Colonic mucosa (tissue), 4 donors: ENCODE measurements at places on chromosomes 2 and 18. TPM values are rescaled to one million over a fixed set of nuclear protein-coding genes. Genes with fewer than 3 reads are reported as not detected.

The AOX1 gene
- total RNA-seq = 2.9 TPM

The ITSN2 gene
- total RNA-seq = 38.2 TPM

The TBR1 gene
- not detected for total RNA-seq

The AQP12A gene
- 20.5 TPM for total RNA-seq

The GCA gene
- 22.1 TPM for total RNA-seq

The TLX2 gene
- total RNA-seq = 0.12 TPM

The IL18R1 gene
- total RNA-seq = 1.1 TPM

The BOK gene
- total RNA-seq = 8.3 TPM

The GALNT3 gene
- 117 TPM for total RNA-seq

The TUBA3E gene
- total RNA-seq = not detected

- H3K27me3 ChIP-seq = no peaks in the 10 kb centered on the region
- no peak overlapping the region for H3K27ac ChIP-seq
These were observed 163.3 kb downstream of the LRRC30 start for GRCh38 chr18:7394050-7394659.

- H3K36me3 ChIP-seq = no peaks in the 10 kb centered on the region
- no peak overlapping the region for H3K27ac ChIP-seq
- DNase-seq = no peak
- no peak overlapping the region for H3K4me3 ChIP-seq
These were observed 388.3 kb downstream of the NR4A2 start for GRCh38 chr2:155944218-155944617.

GRCh38 chr2:15388406-15389325, 172.5 kb downstream of the NBAS start:
- H3K4me3 ChIP-seq = no peak overlapping the region
- H3K27ac ChIP-seq = no peak overlapping the region
- H3K4me1 ChIP-seq = no peaks in the 10 kb centered on the region
- no peaks in the 10 kb centered on the region for H3K27me3 ChIP-seq

- H3K4me3 ChIP-seq = no peak overlapping the region
- no peaks in the 10 kb centered on the region for H3K36me3 ChIP-seq
- DNase-seq = no peak
- H3K27me3 ChIP-seq = no peaks in the 10 kb centered on the region
- H3K4me1 ChIP-seq = peaks cover 5% of the 10 kb centered on the region
These were observed 65.5 kb downstream of the BCL2L11 start for GRCh38 chr2:111186121-111186715.

- no peaks in the 10 kb centered on the region for H3K4me1 ChIP-seq
- H3K4me3 ChIP-seq = no peak overlapping the region
- DNase-seq = no peak
These were observed 112.1 kb downstream of the TCF4 start for GRCh38 chr18:55475916-55476315.

DNA sequence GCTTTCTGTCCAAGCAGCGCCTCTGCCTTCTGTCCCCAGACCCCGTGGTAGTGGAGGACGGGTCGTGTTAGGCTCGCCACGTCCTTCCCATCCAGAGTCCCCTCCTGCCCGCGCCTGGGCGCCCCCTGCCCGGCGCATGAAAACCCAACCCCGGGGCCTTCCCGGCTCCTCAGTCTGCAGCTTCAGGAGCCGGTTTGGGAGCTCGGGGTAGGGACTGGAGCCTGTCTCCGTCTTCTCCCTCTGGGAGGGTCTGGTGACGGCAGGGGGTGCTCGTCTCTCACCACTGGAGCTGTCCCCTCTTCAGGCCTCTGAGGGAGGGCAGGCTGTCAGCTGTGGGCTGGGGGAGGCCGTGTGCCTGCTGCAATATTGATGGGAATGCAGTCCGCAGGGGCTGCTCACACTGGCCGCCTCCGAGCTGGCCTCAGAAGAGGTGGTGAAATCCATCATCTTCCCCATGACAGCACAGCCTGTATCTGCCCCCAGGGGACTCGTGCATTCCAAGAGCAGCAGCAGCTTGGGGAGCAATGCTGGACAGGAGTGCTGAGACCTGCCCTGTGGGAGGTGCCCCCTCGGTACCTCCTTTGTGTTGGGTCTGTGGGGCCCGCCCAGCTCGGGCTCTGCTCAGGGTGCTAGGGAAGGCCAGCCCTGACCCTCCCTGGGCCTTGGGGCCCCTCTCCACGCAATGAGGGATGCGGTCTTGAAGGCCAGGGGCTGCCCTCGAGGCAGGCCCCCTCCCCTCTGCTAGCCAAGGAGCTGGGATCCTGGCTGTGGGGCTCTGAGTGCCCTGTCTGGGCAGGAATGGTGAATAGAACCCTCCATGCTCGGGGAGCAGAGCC, 17.8 kb upstream of the KLHL30 start:
- H3K36me3 ChIP-seq = no peaks in the 10 kb centered on the region
- no peaks in the 10 kb centered on the region for H3K4me1 ChIP-seq
- peaks cover 9% of the 10 kb centered on the region for H3K27me3 ChIP-seq
- H3K27ac ChIP-seq = no peak overlapping the region
- no peak for DNase-seq

- peaks cover 9% of the 10 kb centered on the region for H3K27me3 ChIP-seq
- no peaks in the 10 kb centered on the region for H3K36me3 ChIP-seq
- H3K4me3 ChIP-seq = peak overlapping the region; percentile 54
- no peak for DNase-seq
- peak overlapping the region; percentile 12 for H3K27ac ChIP-seq
- peaks cover 15% of the 10 kb centered on the region for H3K4me1 ChIP-seq
These were observed 820 bp downstream of the MTCL1 start for GRCh38 chr18:8705961-8706790.

DNA sequence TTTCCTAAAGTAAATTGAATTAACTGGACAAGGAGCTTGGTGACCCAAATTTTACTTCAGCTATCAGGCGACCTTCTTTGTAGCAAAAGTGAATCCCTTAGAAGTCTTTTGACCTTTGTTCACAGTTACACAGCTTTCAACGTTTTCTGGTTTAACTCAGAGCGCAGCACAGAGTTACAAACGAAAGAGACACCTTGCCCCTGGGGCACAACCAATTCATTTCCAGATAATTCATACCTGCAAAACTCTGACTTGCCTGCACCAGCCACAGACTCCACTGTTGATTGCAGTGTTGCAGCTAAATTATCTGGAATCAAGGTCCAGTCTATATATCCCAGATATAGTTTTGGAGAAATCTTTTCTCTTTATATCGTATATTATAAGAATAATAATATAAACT, 358.6 kb upstream of the VWC2L start:
- H3K4me3 ChIP-seq = no peak overlapping the region
- DNase-seq = no peak
- no peaks in the 10 kb centered on the region for H3K36me3 ChIP-seq

GRCh38 chr2:104656571-104657163, 197.2 kb upstream of the POU3F3 start:
- H3K4me1 ChIP-seq = no peaks in the 10 kb centered on the region
- H3K4me3 ChIP-seq = no peak overlapping the region
- H3K27ac ChIP-seq = no peak overlapping the region
- DNase-seq = no peak
- no peaks in the 10 kb centered on the region for H3K36me3 ChIP-seq

DNA sequence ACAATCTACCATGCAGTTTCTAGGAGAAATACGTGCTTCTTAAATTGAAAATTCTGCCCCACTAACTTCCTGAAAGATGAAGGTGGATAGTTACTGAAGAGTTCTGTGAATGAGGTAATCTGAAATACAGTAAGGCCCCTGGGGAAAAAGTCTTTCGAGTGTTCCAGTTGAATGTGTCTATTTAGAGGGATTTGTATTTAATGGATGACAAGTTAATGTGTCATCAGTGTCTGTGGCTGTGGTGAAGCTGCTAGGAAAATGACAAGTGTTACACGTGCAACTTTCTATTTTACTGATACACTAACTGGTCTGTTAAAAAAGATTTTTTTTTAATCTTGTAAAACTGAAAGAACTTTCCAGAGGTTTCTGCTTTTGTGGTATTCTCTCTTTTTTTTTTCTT, 384.6 kb downstream of the STK39 start:
- no peaks in the 10 kb centered on the region for H3K27me3 ChIP-seq
- no peak overlapping the region for H3K4me3 ChIP-seq
- no peak for DNase-seq
- no peaks in the 10 kb centered on the region for H3K4me1 ChIP-seq
- no peaks in the 10 kb centered on the region for H3K36me3 ChIP-seq

- H3K27ac ChIP-seq = no peak overlapping the region
- H3K27me3 ChIP-seq = no peaks in the 10 kb centered on the region
- no peaks in the 10 kb centered on the region for H3K4me1 ChIP-seq
- no peaks in the 10 kb centered on the region for H3K36me3 ChIP-seq
- DNase-seq = no peak
These were observed 1436.4 kb downstream of the SUCLG1 start for GRCh38 chr2:83022631-83023210.

DNA sequence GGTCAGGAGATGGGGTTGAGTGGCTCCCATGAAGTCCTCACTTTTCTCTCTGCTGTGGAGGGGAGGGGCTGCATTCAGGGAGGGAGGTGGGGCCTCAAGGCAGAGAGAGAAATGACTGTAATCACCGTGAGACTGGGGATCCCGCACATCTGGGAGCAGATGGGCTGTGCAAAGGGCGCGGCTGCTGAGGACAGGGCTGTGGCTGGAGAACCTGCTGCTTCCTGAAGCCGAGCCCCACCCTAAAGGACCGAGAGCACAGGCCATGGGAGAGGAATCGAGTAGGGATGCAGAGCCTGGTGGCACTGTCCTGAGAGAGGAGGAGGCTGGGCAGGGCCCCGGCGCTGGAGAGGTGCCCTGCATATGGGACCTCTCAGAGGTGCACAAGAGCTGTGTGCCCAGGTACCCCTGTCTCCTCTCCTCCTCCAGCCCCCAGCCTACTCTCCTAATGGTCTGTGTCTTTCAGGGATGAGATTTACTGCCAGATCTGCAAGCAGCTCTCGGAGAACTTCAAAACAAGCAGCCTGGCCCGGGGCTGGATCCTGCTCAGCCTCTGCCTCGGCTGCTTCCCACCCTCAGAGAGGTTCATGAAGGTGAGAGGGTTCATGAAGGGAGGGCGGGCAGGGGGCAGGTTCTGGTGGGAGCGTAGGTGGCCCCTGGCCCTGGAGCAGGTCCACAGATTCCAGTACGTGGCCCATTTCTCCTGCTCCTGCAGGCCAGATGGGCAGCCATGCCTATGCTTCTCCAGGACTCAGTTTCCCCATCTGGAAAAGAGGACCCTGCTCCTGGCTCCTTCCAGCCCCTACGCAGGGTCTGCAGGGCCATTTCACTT, 25.9 kb upstream of the GPR17 start:
- no peak for DNase-seq
- no peaks in the 10 kb centered on the region for H3K36me3 ChIP-seq
- no peak overlapping the region for H3K27ac ChIP-seq
- H3K4me1 ChIP-seq = no peaks in the 10 kb centered on the region
- H3K4me3 ChIP-seq = no peak overlapping the region

DNA sequence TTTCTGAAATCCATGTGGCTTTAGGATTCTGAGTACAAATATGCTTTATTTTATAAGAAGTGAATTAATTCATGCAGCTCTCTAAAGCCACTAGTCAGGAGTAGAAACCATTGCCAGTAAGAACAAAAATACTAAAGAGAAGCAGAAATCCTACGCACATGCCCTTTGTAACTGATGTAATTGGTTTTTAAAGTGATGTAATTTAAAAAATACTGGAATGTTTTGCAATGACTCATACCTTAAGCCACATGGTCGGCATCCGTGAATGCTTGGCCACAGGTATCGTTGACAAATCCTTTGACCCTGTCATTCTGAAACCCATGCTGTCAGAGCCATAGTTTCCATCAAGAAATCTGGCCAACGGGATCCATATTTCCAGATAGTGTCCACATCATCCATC, 213.3 kb downstream of the ACKR3 start:
- no peaks in the 10 kb centered on the region for H3K4me1 ChIP-seq
- no peak overlapping the region for H3K27ac ChIP-seq
- no peak for DNase-seq
- no peaks in the 10 kb centered on the region for H3K27me3 ChIP-seq
- no peak overlapping the region for H3K4me3 ChIP-seq
- no peaks in the 10 kb centered on the region for H3K36me3 ChIP-seq

DNA sequence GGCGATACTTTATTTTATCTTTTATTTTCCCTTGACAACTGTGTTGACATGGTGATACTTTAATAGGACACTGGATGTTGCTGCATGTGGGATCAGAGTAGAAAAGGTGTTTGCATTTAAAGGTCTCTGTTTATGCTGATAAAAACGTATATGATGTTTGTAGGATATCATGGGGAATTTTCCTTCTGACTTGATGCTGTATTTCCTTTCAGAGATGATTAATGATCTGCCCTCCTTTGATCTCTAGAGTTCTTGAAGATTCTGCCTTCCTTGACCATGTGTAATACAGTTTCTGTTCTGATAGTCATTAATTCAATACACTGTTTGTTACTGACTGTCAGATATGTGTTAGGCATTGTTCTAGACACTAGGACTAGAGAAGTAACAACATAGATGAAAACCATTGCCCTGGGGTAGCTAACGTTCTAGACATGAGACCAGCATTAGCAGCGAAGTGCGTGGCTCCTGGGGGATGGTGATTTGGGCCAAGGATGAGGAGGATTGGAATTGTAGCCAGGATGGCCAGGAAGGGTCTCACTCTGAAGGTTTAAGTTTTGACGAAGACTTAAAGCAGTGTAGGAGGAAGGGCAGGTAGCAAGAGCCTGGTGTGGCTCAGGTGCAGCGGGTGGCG, 2.8 kb downstream of the ATG4B start:
- no peak overlapping the region for H3K4me3 ChIP-seq
- H3K36me3 ChIP-seq = no peaks in the 10 kb centered on the region
- H3K27me3 ChIP-seq = no peaks in the 10 kb centered on the region
- H3K27ac ChIP-seq = no peak overlapping the region

GRCh38 chr18:44915661-44916060, 235.0 kb downstream of the SETBP1 start:
- H3K4me3 ChIP-seq = no peak overlapping the region
- H3K4me1 ChIP-seq = no peaks in the 10 kb centered on the region
- H3K27me3 ChIP-seq = no peaks in the 10 kb centered on the region
- no peak overlapping the region for H3K27ac ChIP-seq
- H3K36me3 ChIP-seq = no peaks in the 10 kb centered on the region

- H3K27me3 ChIP-seq = no peaks in the 10 kb centered on the region
- DNase-seq = no peak
- H3K27ac ChIP-seq = no peak overlapping the region
- no peaks in the 10 kb centered on the region for H3K4me1 ChIP-seq
These were observed 18.3 kb downstream of the ZNF892 start for GRCh38 chr2:95225658-95226057.

- no peak overlapping the region for H3K4me3 ChIP-seq
- DNase-seq = no peak
- no peaks in the 10 kb centered on the region for H3K4me1 ChIP-seq
- H3K27me3 ChIP-seq = no peaks in the 10 kb centered on the region
- H3K36me3 ChIP-seq = no peaks in the 10 kb centered on the region
These were observed 53.8 kb downstream of the EFEMP1 start for GRCh38 chr2:55869637-55870325.

DNA sequence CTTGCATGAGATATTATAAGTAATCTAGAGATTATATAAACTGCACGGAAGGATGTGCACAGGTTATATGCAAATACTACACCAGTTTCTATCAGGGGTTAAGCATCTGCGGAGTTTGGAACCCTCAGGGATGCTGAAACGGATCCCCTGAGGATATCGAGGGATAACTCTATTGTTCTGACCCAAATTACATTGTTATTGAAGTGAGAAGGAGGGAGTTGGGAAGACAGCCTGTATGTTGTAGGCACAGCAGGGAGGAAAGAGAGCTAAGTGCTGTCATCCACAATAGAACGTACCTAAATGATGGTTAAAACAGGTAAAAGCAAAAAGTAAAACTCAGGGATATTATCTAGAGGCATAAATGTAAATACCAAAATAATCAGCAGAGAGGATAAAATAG, 44.6 kb upstream of the SMAD2 start:
- DNase-seq = no peak
- H3K4me1 ChIP-seq = no peaks in the 10 kb centered on the region
- H3K4me3 ChIP-seq = no peak overlapping the region
- no peak overlapping the region for H3K27ac ChIP-seq
- no peaks in the 10 kb centered on the region for H3K36me3 ChIP-seq
